ENCODE measurements at places on chromosomes 5 and 9.

GRCh38 chr9:15238646-15239045 is 68.4 kb downstream of the TTC39B start:
- no peak for DNase-seq

DNA sequence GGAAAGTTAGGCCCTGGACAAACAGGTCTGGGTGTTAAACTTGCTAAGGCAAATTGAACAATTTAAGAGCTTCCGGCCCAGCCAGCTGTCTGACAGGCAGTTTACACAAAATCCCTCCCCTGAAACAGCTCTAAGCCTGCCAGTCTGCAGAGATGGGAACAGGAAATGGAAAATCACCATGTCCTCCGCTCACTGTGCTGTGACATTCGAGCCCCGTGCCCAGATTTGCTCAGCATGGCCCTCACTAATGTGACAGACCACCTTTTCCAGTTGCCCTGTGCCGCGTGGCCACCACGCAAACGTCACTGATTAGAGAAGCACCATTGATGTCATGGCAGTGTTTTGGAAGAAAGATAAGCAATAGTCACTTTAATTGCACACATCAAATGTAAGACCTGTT is 41.0 kb downstream of the CCNJL start:
- DNase-seq: peak; percentile 55

DNA sequence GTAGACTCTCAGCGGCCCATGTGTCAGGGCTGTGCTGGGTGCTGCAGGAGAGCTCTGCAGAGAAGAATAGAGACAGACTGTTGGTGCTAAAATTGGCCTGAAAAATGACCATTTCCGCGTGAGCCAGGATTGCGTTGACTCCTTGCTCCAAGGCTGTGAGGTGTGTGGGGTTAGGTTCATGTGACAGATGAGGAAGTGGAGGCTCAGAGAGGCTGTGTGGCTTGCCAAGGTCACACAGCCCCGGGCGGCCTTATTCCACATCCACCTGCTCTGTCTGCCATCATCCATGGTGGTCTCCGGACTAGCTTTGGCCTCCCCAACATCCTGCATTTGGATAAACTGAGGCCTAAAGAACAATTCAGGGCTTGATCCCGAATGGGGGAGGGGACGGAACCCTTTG is 15.2 kb downstream of the NEK6 start:
- DNase-seq: no peak

GRCh38 chr5:138470322-138471051 is 5.2 kb downstream of the EGR1 start:
- peak; percentile 64 for DNase-seq

DNA sequence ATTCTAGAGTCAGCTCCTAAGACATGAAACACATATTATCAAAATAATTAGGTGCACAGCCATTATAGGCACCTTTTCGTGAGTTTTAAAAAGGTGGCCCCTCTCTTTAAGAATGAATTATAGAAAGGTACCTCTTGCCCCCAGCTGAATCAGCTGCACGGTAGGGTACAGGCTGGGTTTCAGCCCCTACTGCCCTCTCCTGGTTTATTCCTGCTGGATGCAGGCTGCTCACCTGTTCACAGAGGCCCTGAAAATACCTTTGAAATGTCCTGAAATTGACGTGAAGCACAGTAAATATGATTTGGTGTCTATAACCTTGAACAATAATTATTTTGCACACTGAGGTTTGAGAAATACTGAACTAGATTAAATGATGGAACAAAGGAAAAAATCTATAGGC is 504.8 kb upstream of the SGCD start:
- DNase-seq: no peak

Data from H9 (cell line).